ENCODE measurements at places on chromosomes 2 and 18.

GRCh38 chr2:66202586-66202985 is 232.3 kb upstream of the MEIS1 start:
- DNase-seq, result no peak

DNA sequence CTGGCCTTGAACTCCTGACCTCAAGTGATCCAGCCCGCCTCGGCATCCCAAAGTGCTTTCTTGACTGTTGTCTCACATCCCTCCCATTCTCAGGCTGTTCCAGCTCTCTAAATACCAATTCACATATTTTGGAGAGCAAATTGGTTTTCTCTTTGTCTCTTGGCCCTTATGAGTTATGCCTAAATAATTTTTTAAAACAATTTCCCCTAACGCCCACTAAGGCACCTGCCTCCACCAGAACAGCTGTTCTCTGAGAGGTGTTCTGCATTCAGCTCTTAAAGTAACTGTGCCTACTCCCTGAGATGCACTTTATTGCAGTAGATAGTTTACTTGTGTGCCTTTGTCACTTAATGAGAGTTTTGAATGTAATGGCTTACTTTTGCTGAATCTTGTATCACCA is 6.9 kb downstream of the CCDC195 start:
- no peak for DNase-seq

DNA sequence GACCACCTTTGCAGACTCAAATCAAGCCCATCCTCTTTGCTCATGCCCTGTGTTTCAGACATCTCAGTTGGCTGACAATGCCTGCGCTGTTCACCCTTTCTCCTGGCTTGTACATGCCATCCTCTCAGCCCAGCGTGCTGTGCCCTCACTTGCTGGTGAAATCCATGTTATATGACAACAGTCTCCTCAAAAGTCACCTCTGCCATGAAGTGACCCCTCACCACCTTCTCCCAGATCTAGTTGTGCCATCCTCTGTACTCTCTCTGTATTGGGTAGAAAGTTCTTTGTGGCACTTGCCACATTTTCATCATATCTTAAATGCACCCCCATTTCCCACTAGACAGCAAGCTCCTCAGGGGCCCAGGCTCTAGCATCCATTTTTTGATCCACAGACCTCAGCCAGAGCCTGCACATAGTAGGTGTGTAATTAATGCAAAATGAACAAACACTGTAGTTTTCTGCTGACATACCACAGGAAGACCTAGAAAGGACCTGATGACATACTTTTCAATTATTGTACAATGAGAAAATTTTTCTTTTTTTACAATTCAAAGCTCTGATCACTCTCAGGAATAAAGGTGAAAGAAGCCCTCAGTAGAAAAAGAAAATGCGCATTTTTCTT is 22.8 kb downstream of the ZEB2 start:
- no peak for DNase-seq

DNA sequence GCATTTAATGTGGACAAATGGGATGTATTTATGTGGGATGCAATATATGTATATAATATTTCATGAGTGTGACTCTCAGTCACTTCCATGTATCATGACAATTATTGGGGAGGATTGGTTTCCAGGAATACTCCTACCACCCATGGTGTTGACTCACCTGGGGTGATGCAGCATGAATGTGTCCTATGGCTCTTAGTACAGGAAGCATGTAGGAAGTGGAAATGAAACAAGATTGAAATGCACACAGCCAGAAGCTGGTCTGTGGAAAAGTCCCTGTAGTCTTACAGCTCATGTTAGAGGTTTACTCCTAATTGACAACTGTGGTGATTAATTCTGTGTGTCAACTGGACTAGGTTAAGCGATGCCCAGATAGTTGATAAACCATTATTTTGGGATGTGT is 89.3 kb upstream of the HAAO start:
- DNase-seq, result no peak

DNA sequence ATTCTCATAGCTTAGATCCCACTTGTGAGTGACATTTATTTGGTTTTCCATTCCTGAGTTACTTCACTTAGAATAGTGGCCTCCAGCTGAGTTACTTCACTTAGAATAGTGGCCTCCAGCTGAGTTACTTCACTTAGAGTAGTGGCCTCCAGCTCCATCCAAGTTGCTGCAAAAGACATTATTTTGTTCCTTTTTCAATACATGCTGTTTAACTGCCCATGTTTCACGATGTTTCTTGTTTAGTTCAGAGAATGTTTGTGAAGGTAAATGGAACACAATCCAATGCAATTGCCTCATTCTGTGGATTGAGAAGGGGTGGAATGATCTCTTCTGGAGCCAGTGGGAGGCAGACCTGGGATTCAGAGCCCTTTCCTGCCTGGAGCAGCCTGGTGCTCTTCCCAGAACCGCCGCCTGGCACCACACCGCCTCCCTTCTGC is 273.5 kb upstream of the ATP5MC3 start:
- DNase-seq, result no peak

GRCh38 chr2:149075853-149076252 is 37.4 kb downstream of the LYPD6B start:
- DNase-seq, result no peak

- DNase-seq, result peak; percentile 100
Observed at GRCh38 chr2:238684362-238685326, 163.2 kb upstream of the TWIST2 start.

DNA sequence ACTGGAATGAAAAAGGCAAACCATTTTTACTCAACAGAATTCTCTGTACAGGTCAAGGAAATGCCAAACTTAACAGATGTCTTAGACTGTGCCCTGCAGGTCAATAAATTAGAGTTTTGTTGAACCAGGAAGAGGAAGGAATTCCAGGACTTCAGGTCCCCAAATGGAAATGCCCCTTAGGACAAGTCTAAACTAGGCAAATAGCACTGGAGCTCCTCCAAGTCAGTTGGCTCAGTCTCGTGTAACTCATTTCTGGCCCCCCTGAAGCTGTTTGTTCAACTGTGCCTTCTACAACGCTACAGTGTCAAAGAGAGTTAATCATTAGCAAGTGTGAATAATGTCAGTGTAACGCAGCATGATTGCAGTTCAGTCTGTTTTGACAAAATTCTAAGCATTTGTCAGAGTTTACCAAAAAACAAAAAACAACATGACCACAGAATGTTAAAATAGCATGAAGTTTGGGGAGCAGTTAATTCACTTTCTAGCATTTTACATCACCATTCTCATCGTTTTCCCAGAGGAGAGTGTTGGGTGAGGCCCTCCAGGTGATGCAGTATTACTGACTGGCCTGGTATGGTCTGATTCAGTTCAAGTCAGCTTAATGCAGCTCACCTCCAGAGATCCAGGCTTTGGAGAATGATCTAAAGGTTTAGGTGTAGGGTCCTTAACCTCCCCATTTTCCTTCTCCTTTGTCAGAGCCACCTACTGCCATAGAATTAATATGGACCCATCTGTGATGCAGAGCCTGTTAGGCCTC is 108.1 kb downstream of the AQP4 start:
- no peak for DNase-seq

DNA sequence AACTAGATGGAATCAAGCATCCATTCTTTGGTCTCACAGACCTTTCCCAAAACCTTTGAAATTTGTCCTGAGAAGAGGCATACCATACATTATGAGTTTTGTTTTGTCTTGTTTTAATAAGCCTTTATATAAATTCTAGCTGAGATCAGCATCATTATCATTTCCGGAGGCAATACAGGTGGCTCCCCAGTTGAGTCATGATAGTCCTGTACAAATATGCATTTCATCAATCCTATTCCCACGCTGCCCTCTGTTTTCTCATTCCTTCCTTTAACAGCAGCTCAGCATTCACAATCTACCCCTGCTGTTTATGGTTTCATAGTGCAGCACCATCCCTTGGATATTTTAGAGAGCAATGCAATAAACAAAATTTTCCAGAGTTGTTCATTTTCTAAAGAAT is 216.7 kb downstream of the TXNL1 start:
- DNase-seq, result no peak

All from GM04503 (cell line).